ENCODE measurements at places on chromosomes 11 and 22.

GRCh38 chr22:23609983-23610781 lies 21.9 kb downstream of the DRICH1 start:
- DNase-seq, result no peak

DNA sequence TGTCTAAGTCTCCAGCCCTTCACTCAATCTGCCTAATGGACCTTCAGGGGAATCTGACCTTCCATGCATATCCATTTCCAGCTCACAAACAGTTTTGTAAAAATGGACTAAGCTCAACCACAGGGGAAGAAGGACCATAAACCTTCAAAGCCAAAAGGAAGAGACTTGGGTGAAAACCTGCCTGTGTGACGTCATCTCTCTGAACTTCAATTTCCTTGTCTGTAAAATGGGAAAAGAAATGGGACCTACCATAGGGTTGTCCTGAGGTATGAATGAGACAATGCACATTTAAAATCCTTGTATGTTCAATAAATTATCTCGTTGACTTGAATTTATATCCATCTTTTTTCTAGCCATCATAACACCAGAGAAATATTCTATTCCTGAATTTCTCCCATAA lies 370.7 kb downstream of the INSC start:
- DNase-seq, result no peak

DNA sequence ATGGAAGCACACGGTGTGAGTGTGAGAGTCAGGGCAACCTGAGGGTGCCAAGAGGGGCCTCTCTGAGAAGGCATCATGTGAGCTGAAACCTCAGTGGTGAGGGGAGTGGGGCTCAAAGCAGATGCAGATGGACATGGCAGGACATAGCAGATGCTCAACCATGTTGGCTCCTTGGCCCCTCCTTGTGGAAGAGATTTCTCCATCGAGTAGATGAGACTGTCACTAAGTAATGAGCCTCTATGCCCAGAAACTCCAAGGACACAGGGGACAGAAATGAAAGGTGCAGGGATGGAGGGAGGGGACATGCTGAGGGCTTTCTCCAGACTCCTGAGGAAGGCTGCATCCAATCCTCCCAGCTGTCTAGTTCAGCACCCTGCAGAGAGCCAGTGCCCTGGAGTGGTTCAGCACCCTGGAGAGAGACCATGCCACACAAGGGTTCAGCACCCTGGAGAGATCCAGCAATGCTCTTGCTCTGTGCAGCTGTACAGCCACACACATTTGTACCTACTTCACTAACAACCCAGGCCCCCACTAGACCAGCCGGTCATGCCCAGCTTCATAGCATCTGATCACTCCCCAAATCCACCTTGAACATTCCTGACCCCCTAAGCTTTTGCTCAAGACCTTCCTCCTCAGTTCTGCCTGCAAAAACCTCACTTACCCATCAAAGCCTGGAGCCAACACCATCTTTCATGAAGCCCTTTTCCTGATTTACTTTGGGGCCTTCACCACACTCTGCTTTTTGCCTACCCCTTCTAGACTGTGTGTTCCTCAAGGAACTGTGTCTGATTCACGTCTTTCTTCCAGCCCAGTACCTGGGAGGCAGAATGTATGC lies 252.0 kb downstream of the CTTN start:
- DNase-seq, result no peak

- DNase-seq, result no peak
These were observed 9.4 kb downstream of the IGF2 start for GRCh38 chr11:2129699-2130366.

DNA sequence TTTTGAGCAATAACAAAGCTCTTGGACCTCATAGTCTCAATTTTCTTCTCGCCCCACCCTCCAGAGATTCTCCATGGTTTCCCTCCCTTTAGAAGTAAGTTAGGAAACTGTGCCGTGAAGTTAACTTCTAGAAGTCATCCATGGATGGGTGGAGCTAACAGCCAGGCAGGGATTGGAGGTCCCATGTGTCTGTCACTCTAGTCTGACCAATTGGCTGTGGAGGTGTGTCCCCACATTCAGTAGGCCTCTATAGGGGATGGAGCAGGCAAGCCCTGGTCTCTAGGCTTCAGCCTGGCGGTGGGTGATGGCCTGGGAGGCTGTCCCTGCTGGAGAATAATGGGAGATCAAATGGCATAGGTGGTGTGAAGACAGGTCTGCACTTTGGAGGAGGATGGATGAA lies 50.7 kb downstream of the TP53I11 start:
- DNase-seq, result no peak

GRCh38 chr22:24086310-24086709 lies 75.2 kb downstream of the CABIN1 start:
- no peak for DNase-seq

- no peak for DNase-seq
These were observed 620.4 kb downstream of the BRD1 start for GRCh38 chr22:49207008-49208003.

DNA sequence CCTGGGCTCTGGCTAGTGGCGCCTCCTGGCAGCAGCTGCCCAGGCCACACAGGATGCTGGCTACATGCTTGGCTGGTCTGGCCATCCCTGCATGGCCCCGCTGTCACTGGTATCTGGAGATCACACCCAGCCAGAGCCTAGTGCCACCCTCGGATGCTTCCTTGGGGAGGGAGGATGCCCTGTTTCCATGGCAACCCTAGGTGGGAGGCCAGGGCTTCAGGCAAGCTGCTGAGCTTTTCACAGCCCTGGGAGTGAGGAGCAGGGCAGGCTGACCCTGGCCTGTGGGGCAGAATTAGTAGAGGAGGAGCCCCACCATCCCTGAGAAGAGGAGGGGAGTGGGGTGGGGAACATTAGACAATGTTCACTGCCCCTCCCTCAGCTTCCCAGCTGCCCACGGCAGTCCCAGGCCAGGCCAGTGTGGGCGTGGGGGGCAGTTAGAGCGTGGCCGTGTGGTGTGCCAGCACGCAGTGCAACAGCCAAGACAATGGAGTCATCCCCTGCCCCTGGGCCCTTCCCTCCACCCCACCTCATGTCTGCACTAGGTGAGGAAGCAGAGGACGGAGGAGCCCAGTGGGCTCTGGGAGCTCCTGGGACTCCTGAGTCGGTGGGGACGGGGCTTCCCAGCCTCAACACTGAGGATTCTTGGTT lies 50.4 kb downstream of the PARVB start:
- no peak for DNase-seq

GRCh38 chr11:116285026-116285425 lies 487.8 kb downstream of the BUD13 start:
- no peak for DNase-seq

- no peak for DNase-seq
These were observed 904.5 kb downstream of the DLG2 start for GRCh38 chr11:84722583-84723108.

- DNase-seq, result no peak
These were observed 40.1 kb downstream of the BDNF start for GRCh38 chr11:27660171-27660570.

GRCh38 chr11:31422703-31423102 lies 53.0 kb downstream of the DNAJC24 start:
- no peak for DNase-seq

DNA sequence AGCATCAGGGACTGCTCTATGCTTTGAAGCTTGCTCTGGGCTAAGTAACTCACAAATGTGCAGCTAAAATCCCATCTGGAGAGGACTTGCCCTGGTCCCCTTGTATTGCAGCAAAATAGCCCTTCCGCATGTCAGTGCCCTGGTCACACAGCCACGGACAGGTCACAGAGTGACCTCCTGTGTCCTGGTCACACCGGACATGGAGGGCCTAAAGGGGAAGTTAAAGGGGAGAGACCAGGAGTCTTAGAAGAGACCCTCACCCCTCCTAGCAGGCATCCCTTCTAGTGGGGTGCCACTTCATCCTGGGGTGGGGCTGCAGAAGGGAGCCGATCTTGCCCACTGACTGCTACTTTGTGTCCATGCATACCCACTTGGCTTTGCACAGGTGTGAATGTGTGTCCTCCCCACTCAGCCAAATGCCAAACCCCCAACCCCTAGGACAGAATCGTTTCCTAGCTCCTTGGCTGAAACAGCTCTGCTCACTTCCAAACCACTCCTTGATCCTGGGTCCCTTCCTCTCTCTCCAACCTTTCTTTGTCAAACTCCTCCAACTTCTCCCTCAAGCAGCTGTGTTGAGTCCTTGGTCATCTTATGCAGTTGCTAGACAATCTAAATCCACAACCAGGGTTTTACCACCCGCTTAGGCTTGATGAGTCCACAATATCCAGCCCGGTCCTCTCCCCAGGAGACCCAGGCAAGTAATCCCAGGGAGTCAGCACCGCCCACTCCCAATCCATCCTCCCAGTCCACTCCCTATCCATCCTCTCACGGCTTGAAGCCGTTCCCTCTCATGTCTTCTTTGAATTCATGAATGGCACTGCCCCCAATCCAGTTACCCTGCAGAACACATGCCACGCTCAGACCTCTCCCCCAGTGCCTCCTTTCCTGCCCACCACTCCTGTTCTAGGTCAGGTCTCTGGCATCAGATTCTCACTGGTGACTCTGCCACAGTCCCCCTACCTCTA lies 3.3 kb upstream of the FXYD6 start:
- no peak for DNase-seq

- no peak for DNase-seq
These were observed 43.9 kb downstream of the PDHX start for GRCh38 chr11:34960277-34960676.

DNA sequence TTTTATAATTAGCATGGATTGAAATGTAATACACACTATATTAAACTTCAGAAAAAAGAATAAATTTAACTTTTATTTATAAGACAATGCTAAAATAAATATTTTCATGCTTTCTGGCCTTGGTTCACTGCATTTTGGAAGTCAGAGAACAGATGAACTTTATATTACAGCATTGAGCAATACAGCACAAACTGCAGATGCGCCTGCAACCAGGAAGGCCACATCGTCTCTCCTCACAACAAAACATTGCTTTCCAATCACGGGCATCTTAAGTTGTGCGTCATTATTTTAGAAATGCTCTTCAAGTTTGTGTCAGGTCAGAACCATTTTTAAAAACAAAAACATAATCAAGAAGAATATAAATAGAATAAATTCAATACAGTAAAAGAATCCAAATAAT lies 89.3 kb upstream of the CEP126 start:
- DNase-seq, result no peak

- DNase-seq, result no peak
These were observed 29.3 kb downstream of the LMO1 start for GRCh38 chr11:8234425-8234821.

GRCh38 chr22:26939466-26939865 lies 282.1 kb downstream of the MIAT start:
- DNase-seq, result no peak

GRCh38 chr11:109957000-109957399 lies 136.2 kb upstream of the ZC3H12C start:
- no peak for DNase-seq

- DNase-seq, result no peak
These were observed 68.3 kb upstream of the TSPAN18 start for GRCh38 chr11:44658506-44658850.

GRCh38 chr11:78606667-78607066 lies 32.0 kb upstream of the NARS2 start:
- DNase-seq, result no peak

GRCh38 chr22:43176090-43176489 lies 10.8 kb downstream of the TTLL12 start:
- DNase-seq, result no peak

GRCh38 chr11:12868315-12869073 lies 140.6 kb upstream of the RASSF10 start:
- no peak for DNase-seq

DNA sequence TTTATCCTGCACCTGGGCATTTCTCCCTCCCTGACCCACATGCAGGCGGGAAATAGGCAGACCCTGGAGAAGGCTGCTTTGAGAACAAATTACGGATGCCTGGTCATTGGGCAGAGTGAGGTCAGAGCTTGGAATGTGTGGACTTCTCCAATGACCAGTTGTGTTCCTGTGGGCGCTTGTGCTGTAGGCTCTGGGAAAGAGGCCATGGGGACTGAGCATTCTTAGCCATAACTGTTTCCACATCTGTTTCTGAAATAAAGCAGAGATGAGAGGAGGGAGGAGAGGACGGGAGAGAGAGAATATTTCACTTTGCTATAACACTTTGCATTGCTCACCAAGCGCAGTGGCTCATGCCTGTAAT lies 11.2 kb upstream of the TMEM184B start:
- no peak for DNase-seq

DNA sequence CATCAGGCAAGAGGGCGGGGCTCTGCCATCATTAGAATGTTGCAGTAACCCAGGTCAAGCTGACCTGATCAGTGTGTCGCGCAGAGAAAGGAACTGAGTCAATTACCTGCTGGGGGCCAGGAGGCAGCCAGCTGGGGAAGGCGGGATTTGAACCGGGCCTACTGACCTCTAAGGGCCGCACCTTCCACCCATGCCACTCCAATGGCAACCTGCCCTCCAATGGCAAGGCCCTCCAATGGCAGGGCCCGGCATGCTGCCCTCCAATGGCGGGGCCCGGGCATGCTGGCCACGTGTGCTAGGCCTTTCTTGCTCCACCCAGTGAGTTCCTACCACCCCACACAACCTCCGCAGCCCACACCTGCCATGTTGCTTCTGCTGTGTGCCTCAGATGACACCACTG lies 407.6 kb downstream of the CTTN start:
- no peak for DNase-seq

DNA sequence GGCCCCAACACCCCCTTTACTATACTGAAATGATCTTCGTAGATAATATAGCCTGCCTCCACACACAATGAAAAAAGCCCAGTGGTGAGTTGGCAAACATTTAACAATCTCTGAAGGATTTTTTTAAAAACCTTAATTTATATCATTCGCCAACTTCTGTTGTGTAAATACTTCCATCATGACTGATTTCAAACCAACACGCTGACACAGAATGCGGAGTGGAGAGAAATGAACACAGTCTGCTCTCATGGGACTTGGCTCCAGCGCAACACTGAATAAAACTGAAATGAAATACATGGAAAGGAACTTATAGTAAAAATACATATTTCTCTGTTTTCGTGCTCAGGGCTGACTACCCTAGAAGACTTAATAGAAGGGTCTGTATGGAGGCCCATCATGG lies 61.3 kb upstream of the WNT11 start:
- no peak for DNase-seq

DNA sequence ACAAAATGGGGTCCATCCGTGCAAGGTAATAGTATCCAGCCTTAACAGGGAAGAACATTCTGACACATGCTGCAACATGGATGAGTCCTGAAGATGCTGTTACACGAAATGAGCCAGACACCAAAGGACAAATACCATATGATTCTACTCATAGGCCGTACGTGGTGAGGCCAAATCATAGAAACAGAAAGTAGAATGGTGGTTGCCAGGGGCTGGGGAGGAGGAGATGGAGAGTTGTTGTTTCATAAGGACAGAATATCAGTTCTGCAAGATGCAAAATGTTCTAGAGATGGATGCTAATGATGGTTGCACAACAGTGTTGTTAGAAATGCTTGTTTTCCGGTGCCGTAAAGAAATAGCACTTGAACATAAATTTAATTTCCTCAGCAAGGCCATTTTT lies 2.6 kb downstream of the TBX10 start:
- no peak for DNase-seq

GRCh38 chr22:26812731-26813130 lies 155.3 kb downstream of the MIAT start:
- DNase-seq, result no peak

DNA sequence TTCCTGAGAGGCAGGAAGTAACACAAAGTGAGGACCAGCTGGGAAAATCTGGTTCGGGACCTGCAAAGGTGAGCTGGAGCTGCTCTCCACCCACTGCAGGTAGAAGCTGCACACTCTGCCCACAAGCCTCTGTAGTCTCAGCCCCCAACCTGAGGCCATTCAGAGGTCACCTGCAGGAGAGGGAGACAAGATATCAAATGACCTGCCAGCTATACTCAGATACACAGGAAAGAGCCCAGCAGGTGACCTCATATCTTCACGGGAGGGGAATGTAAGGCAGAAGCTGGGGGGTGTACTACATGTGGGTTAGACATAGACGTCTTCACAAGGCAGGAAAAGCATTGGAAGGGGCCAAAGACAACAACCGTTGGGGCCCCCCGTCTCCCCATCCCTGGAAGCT lies 86.1 kb downstream of the APIP start:
- no peak for DNase-seq

Measured in hypothalamus (tissue), 51 donors.